ENCODE measurements at places on chromosomes 3 and 15.
A peak's percentile ranks its signal among the peaks of the same experiment; 100 is the strongest.

GRCh38 chr3:96959474-96959873 lies 145.1 kb downstream of the EPHA6 start:
- no peak for DNase-seq

GRCh38 chr3:58683001-58683458 lies 16.5 kb upstream of the FAM3D start:
- no peak for DNase-seq

GRCh38 chr3:15347737-15348110 lies 15.3 kb upstream of the SH3BP5 start:
- no peak for DNase-seq

GRCh38 chr3:81013360-81013759 lies 748.1 kb downstream of the GBE1 start:
- no peak for DNase-seq

DNA sequence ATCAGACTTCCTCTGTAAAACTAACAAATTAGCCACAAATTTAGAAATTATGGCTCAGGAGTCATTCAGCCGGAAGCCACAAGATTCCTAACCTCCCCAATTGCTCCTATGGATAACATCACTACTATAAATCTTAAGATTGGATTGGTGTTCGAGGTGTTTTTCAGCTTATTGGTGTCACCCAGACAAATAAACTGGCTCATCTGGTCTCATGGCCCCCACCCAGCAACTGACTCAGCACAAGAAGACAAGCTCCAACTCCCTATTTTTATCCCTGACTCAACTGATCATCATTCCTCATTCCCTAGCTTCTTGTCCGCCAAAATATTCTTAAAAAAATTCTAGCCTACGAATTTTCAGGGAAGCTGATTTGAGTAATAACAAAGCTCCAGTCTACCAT lies 135.1 kb upstream of the STRIT1 start:
- DNase-seq, result no peak

DNA sequence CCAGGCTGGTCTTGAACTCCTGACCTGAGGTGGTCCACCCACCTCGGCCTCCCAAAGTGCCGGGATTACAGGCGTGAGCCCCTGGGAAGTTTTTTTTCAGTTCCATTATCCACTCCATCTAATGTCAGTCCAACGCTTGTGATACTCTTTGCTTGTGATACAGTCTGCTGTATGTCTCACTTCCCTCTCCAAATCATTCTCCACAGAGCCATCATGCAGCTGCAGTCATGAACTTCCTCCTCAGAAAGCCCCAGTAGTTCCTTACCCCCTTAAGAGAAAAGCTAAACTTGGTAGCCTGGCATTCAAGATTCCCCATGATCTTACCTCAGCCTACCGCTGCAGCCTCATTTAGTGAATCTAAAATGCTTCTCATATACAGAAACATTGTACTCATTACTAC lies 2.3 kb downstream of the ARPC4 start:
- no peak for DNase-seq

GRCh38 chr3:154247806-154248415 lies 76.4 kb downstream of the DHX36 start:
- DNase-seq, result no peak

DNA sequence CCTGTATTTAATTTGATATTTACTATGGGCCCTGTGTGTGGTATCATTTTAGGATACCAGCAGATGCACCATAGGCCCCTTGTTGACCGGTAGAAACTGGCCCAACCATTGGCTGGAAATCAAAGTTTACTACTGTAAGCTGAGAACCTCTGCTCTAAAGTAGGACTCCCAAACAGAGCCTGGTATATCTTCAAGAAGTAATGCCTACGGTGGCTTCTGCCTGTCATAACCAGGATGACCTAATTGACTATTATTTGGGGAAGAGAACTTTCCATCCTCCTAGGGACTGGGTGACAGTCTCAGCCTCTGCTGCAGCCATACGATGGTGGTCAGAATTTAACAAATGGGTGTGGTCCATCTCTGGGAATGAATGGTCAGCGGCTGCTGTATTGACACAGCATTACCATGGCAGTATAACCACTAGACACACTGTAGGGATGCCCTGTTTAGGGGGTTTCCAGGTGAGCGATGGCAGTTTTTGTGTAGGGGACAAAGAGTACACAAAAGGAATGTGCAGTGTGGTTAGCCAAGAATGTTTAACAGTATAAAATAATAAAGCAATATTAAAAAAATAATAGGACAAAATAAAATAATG lies 37.3 kb downstream of the RARB start:
- DNase-seq, result no peak

GRCh38 chr15:27956285-27956684 lies 142.8 kb downstream of the OCA2 start:
- DNase-seq, result no peak

GRCh38 chr3:111200027-111200426 lies 128.4 kb downstream of the NECTIN3 start:
- DNase-seq, result no peak

- peak; percentile 44 for DNase-seq
These were observed at the start of gene ATP10A for GRCh38 chr15:25863111-25863967. TSS of gene ATP10A (minus strand) at chr15:25863327. CDS start at chr15:25863096, 231 bp downstream.
